ENCODE measurements at places on chromosomes 4 and X.

DNA sequence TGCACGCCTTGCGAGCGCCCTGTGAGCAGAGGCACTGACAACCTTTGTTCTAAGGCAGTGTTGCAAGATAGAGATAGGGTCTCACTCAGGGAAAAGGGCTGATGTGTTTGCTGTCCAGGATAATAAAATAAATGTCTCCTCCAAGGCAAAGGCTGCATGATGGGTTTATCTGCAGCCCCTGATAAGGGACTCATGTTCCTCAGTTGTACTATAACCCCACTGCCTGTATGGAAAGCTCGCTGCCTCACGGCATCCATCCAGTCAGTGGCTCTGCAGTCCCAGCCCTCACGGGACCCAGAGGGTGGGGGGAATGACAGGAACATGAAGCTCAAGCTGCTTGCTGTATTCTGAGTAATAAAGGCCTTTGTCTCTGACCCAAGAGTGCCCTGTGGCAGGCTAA lies 22.6 kb downstream of the BCLAF3 start:
- no peak for DNase-seq

DNA sequence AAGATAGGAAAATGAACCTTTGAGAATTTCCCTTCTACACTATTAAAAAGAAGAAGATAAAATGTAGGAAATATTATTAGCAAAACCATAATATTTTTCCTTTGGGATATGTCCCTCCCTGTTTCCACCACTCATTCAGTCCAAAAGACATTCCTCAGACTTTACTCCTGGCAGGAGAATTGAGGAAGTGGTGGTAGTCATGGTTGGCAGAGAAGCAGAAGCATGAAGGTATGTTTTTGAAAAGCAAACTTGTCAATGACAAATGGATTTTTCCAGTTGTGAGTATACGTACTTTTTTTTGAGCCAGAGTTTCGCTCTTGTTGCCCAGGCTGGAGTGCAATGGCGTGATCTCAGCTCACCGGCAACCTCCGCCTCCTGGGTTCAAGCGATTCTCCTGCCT lies 13.7 kb downstream of the STAG2 start:
- no peak for DNase-seq

GRCh38 chrX:44431194-44431593 lies 87.7 kb upstream of the EFHC2 start:
- DNase-seq, result no peak

DNA sequence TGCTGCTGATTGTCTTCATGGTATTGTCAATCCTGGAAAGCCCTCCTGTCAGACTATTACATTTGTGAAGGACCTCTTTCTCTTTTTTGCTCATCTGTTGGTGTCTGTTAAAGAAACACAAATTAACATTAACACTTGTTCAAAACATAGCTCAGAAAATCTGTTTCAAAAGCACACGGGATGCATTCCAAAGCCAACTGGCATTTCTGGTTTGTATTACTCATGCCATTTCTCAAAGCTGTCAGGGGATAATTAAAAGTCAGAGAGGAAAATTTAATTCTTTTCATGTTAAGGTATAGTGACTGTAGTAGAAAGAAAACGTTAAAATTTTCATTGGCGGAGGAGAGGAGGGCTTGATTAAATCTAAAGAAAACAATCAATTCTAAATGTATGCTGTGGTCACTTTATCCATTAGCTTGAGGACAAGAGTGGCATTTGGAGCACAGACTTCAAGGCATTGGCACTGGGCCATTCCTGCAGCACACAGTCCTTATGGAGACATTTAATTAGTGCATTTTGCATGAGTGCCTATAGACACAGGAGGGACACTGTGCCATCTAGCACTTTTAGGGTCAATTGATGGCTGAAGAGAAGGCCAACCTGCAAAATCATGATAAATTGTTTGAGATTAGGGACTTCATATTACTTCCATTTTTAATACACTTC lies 21.2 kb upstream of the GLRA2 start:
- no peak for DNase-seq

GRCh38 chr4:148211533-148211932 lies 230.7 kb downstream of the NR3C2 start:
- no peak for DNase-seq

GRCh38 chr4:89482251-89482650 lies 174.7 kb upstream of the GPRIN3 start:
- no peak for DNase-seq

DNA sequence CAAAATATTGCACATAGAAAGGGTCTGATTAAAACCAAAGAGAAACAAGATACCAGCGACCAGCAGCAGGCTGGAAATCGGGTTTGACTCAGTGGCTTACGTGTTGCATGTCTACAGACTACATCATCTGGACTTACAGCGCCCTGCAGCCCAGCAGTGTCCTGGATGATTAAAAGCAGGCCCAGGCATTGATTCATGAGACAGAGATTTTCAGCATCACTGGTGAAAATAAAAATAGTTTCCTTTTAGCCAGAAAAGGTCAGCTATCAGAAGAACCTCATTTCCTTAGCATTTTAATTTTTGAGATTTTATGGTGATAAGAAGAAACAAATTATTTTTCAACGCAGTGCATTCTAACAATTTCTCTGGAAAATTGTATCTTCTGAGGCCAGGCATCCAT lies 190.6 kb downstream of the PTTG2 start:
- DNase-seq, result peak; percentile 85

DNA sequence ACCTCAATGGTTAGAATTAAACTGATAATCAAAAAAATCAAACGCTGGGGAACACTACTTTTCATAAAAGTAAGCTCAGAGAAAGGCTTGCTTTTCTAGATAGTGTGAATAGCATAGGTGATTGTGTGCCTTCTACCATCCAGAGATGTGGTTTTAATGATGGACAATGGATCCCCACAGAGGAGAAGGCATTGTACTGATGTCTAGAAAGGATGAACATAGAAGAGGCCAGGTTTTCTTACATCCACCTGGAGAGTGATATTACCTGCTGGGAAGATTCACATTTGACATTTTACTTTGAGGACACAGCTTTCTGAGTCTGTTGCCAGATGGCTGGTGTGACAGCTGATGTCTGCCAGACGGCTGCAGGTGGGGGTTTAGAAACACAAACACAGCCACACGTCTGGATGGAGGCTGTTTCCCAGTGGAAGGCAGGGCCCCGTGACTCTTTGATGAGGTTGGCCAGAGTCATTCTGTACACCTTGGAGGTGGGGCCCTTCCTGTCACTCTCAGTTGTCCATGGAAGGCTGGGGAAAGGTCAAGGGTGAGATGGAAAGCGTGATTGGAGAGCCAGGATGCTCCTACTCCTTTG lies 114.4 kb downstream of the PSAPL1 start:
- no peak for DNase-seq

DNA sequence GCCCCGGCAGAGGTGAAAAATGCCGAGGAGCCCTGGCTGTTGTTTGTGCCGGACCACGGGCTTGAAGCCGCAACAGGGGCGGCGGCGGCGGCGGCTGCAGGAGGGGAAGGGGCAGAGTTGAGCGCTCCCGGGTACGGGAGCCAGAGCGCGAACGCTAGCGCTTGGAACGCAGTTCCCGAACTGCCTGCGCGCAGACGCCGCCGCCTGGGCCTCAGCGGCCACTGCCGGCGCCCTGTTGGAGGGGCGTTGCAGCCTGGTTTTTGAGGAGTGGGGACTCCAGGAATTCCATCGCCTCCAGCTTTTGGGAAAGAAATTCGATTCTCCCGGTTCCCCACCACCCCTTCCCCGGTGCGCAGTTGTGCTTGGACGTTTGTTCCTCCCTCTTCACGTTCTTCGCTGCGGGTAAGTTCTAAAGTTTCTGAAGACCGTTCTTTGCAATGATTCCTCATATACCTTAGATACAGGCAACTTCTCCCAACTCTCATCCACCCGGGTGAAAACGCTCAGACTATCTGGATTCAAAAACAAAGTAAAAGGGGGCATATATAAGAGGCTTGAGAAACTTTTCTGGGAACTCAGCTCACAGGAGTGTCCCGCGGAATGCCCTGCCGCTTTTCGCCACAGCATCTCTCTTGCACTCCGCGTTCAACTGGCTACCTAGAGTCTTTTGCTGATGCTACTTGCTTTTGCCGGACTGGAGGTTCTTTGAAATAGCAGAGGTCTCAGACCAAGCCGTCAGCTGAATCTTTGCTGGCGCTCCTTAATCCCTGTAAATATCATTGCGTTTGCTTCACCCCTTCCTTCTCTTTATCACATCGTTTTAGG lies 1.0 kb downstream of the FAT4 start:
- no peak for DNase-seq

GRCh38 chr4:112857461-112857860 lies 192.0 kb upstream of the ANK2 start:
- DNase-seq, result peak; percentile 52

- no peak for DNase-seq
Observed at GRCh38 chr4:150212485-150212884, 134.2 kb downstream of the DCLK2 start.

- DNase-seq, result no peak
Observed at GRCh38 chr4:13327991-13328390, 156.1 kb downstream of the RAB28 start.

DNA sequence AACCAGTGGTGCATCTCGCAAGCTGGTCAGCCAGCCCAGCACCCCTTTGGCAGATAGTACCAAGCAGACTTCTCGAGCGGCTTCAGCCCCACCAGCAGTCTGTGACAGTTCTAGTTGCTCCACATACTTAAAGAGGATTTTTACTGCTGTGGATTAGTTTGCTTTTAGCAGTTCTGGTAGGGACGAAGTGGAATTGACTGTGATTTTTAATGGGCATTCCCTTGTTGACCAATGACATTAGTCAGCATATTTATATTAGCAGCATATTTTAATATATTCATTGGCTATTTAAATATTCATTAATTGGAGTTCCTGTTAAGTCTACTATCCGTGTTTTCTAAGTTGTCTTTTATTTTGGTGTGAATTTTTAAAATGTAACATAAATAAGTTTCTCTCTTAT lies 500.9 kb upstream of the FAT1 start:
- DNase-seq, result no peak

Measured in AG09319 (cell line).